ENCODE measurements at places on chromosomes 11 and 22. TPM values are rescaled to one million over a fixed set of nuclear protein-coding genes. Genes with fewer than 3 reads are reported as not detected.
A peak's percentile ranks its signal among the peaks of the same experiment; 100 is the strongest.

Gene MS4A2
- total RNA-seq = not detected

DNA sequence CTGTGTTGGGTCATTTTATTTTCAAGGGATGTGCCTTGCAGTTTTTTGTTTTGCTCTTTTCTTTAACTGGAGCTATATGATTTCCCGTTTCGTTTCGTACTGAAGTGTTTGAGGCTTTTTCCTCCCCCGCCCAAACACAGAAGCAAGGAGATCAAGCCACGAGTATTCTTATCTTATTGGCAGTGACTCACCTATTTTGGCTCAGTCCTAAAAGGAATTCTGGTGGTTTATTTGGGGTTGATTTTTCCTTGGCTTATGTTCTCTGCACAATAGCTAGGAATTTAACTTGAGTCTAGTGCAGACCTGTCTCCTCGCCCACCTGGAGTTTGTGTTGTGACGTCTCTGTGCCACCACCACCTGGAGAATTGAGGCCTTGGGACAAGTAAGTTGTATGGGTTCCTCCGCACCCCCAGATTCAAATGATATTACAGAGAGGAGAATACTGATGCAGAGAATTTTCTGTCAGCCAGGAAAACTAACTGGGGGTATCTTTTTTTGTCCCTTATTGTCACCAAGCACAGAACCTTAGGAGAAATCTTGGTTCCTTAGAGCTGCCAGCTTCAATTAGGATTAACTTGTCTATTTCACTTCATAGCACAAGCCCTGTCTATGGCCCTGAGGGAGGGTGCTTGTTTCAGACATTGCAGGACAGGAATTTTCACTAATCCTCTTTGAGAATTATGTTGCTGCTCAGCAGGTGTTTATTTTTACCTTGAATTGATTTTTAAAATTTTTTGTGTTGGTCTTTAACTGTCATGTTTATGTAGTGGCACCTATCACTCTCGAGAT is 90.4 kb upstream of the BIRC3 start:
- H3K4me1 ChIP-seq = no peaks in the 10 kb centered on the region
- no peaks in the 10 kb centered on the region for H3K36me3 ChIP-seq

DNA sequence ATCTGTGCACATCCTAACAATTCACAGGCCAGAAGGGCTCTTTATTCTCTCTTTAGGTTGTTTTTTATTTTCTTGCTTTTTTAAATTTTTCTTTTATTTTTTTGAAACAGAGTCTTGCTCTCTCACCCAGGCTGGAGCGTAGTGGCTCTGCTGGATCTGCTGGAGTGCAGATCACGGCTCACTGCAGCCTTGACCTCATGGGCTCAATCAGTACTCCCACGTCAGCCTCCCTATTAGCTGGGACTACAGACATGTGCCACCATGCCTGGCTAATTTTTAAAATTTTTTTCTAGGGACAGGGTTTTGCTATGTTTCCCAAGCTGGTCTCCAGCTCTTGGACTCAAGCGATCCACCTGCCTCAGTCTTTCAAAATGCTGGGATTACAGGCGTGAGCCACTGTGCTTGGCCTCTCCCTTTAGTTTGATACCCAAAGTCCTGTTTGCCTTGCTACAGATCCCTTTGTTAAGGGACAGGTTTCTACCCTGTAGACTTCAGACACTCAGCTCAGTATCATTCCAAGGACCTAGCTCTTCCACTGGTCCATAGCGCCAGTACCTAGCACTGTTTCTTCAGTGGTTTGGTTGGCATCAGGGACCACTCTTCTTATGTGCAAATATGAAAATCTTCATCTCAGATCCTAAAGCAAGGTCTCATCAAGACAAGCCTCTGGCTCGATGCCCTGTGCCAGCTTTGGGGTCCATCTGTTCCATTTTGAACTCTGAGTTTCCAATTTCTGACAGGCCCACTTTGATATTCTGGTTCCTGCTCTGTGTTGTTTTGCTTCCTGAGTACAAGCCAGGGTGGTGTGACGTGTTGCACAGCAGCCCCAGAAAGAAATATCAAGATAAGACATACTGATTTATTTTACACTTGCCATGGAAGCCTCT is 211.7 kb downstream of the FAT3 start:
- DNase-seq = no peak
- H3K36me3 ChIP-seq = no peaks in the 10 kb centered on the region
- H3K4me1 ChIP-seq = no peaks in the 10 kb centered on the region
- H3K27ac ChIP-seq = no peak overlapping the region
- H3K4me3 ChIP-seq = no peak overlapping the region

- no peak overlapping the region for H3K4me3 ChIP-seq
- peaks cover 56% of the 10 kb centered on the region for H3K36me3 ChIP-seq
- no peaks in the 10 kb centered on the region for H3K27me3 ChIP-seq
- DNase-seq = no peak
- H3K27ac ChIP-seq = no peak overlapping the region
Observed at GRCh38 chr11:85974122-85974521, 94.8 kb downstream of the PICALM start.

Gene KRTAP5-8
- total RNA-seq = not detected

Gene SNRPD3
- 158 TPM for total RNA-seq

DNA sequence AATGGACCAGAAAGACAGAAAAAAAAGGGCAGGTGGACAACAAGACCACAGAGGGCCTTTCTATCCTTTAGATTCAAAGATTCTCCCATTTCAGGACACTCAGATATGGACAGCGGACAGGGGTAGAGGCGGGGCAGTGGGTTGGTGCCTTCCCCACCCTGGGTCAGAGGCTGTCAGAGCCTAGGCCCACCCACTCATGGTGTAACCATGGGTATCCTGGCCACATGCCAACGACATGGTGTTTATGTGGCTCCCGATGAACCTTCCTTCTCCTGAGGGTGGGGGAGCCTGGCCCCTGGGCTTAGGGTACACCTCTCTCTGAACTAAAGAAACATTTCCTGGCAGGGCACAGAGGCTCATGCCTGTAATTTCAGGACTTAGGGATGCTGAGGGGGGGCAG is 14.3 kb upstream of the P2RY2 start:
- no peaks in the 10 kb centered on the region for H3K4me1 ChIP-seq
- no peaks in the 10 kb centered on the region for H3K36me3 ChIP-seq
- H3K27ac ChIP-seq = no peak overlapping the region
- H3K27me3 ChIP-seq = peaks cover 10% of the 10 kb centered on the region

- H3K27ac ChIP-seq = peak overlapping the region; percentile 67
- peaks cover 6% of the 10 kb centered on the region for H3K4me1 ChIP-seq
- peaks cover 56% of the 10 kb centered on the region for H3K27me3 ChIP-seq
- H3K4me3 ChIP-seq = peak overlapping the region; percentile 71
- H3K36me3 ChIP-seq = peaks cover 2% of the 10 kb centered on the region
- no peak for DNase-seq
Observed at GRCh38 chr11:16925561-16926065, 88.6 kb downstream of the PLEKHA7 start.

Gene MMP10
- not detected for total RNA-seq

- peaks cover 6% of the 10 kb centered on the region for H3K4me1 ChIP-seq
- peaks cover 2% of the 10 kb centered on the region for H3K36me3 ChIP-seq
- no peak for DNase-seq
Observed at GRCh38 chr11:827146-827896, 398 bp upstream of the CRACR2B start.

GRCh38 chr11:20688761-20689160 is 19.4 kb downstream of the NELL1 start:
- H3K27ac ChIP-seq = no peak overlapping the region
- no peak for DNase-seq
- H3K4me3 ChIP-seq = no peak overlapping the region

Gene PNPLA5
- total RNA-seq = not detected

DNA sequence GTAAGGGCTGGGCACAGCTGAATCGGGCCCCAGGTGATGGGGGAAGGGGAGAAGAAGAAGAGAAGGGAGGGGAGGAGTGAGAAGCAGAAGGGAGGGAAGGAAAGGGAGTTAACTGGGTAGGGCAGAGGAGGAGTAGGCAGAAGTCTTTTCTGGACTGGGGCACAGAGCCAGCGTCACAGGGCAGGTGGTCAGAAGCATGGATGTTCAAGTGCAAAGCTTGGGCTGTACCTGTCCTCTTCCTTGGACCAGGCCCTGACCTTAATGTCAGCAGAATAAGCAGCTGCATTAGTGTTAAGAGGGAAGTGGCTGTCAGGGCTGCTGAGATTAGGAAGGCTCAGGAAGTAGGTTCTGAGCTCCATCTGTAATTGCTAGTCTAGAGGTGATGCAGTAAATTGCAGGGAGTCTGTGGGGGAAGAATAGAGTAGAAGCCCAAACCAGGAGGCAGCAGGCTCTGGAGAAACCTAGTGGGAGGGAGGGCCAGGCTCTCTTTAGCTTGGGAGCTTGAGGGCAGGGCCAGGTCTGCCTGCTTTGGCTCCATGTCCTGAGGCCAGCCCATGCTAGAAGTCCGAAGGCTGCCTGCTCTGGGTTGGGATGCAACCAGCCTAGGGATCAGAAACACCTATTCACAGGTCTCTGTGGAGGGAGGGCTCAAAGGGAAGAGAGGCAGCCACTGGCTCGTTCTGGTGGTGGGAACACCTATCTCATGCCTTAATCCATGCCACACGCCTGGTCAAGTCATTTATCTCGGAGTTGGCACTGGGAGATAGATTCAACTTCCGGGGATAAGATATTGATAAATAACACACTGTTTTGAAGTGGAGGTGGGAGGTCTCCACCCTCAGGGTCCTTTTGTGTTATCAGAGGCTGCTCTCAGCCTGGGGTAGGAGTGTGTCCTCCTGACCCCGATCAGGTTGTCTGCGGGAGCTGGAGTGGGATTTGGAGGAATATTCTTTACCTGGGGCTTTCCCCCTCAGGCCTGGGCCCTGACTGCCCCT is 1.7 kb upstream of the UCP3 start:
- peak overlapping the region; percentile 55 for H3K4me3 ChIP-seq
- peaks cover 91% of the 10 kb centered on the region for H3K4me1 ChIP-seq
- H3K27ac ChIP-seq = peak overlapping the region; percentile 99
- H3K27me3 ChIP-seq = no peaks in the 10 kb centered on the region
- H3K36me3 ChIP-seq = peaks cover 18% of the 10 kb centered on the region

Gene MB
- 5.7 TPM for total RNA-seq

Gene P4HA3
- not detected for total RNA-seq

DNA sequence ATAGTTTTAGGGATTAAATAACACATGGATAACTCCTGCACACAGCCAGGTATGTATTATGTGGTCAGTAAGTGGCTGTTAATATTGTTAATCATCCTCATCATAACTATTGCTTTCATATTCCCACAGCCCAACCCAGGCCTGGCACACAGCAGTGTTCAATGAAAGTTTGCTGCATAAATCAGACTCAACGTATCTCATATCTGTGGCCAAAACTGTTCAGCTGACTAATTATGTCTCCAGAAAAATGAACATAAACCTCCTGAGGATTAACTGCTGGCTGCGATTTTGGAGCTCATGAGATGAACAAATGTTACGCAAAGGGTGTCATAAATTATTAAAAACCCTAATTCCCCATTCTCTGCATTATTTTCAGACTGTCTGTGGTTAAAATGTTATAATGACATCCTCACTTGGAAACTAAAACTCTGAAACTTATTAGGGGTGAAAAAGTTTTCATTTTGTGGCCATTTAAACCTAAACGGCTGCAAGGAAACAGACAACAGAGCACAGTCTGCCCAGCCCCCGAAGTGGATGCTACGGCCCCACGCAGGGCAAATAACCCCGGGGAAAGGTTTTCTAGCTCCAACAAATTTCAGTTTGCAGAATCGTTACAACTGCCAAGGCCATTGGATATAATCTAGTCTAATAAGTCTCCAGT is 17.3 kb downstream of the ABCC8 start:
- H3K4me1 ChIP-seq = no peaks in the 10 kb centered on the region
- no peak overlapping the region for H3K27ac ChIP-seq
- H3K36me3 ChIP-seq = no peaks in the 10 kb centered on the region
- DNase-seq = no peak

GRCh38 chr11:65861533-65862183 is 1.4 kb downstream of the MUS81 start:
- H3K36me3 ChIP-seq = peaks cover 27% of the 10 kb centered on the region
- peak overlapping the region; percentile 89 for H3K27ac ChIP-seq
- no peaks in the 10 kb centered on the region for H3K27me3 ChIP-seq
- DNase-seq = no peak
- peaks cover 27% of the 10 kb centered on the region for H3K4me1 ChIP-seq

DNA sequence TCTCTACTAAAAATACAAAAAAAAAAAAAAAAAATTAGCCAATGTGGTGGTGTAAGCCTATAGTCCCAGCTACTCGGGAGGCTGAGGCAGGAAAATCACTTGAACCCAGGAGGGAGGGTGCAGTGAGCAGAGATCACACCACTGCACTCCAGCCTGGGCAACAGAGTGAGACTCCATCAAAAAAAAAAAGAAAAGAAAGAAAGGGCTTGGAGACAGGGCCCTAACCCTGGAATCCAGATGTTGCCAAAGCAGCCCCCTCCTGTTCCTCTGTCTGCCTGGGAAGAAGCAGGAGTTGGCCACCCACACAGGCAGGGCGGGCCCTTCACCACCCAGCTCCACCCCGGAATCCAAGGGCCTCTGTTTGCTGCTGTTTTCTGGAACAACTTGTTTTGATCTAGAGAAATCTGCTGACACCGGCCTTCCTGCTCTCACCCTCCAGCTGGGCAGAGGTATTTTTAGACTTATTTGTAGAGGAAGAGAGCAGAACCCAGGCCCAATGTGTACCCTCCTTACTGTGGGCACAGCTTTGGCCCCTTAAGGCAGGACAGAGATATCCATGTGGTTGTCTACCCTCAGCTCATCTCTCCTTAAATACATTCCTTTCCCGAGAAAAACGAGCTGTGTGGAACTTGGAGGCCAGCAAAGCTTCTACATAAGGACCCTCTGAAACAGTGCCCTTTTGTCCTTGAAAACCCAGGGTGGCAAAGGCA is 2.7 kb upstream of the NEAT1 start:
- peak overlapping the region; percentile 100 for H3K27ac ChIP-seq
- peaks cover 23% of the 10 kb centered on the region for H3K36me3 ChIP-seq
- peak; percentile 70 for DNase-seq
- peak overlapping the region; percentile 99 for H3K4me3 ChIP-seq

Gene ARHGAP32
- 6.2 TPM for total RNA-seq

GRCh38 chr11:134701564-134702165 is 289.6 kb upstream of the B3GAT1 start:
- no peak for DNase-seq
- no peaks in the 10 kb centered on the region for H3K27me3 ChIP-seq
- H3K4me3 ChIP-seq = no peak overlapping the region
- no peaks in the 10 kb centered on the region for H3K36me3 ChIP-seq
- H3K4me1 ChIP-seq = no peaks in the 10 kb centered on the region

- peaks cover 1% of the 10 kb centered on the region for H3K27me3 ChIP-seq
- H3K4me1 ChIP-seq = no peaks in the 10 kb centered on the region
- H3K4me3 ChIP-seq = no peak overlapping the region
- no peaks in the 10 kb centered on the region for H3K36me3 ChIP-seq
- no peak for DNase-seq
Observed at GRCh38 chr11:102794382-102794781, 3.6 kb downstream of the MMP1 start.

GRCh38 chr11:350723-351255 is 18.5 kb upstream of the B4GALNT4 start:
- DNase-seq = no peak
- no peaks in the 10 kb centered on the region for H3K36me3 ChIP-seq
- H3K4me1 ChIP-seq = peaks cover 36% of the 10 kb centered on the region
- no peak overlapping the region for H3K4me3 ChIP-seq
- peaks cover 17% of the 10 kb centered on the region for H3K27me3 ChIP-seq
- H3K27ac ChIP-seq = no peak overlapping the region

Gene LUZP2
- not detected for total RNA-seq

All from activated T-helper 1 cell treated with anti-CD3 and anti-CD28 coated beads, Interleukin-12 subunit alpha, Interleukin-12 subunit beta, Interleukin-2, Interleukin-4 antibody, amounts not matched to agents 30 ng/mL and 10 ng/mL and 1 ng/mL, durations not matched to agents 14 hours and 24 hours and 36 hours (primary cell).